HS-5 (cell line): ENCODE measurements at places on chromosomes 1 and 21.

DNA sequence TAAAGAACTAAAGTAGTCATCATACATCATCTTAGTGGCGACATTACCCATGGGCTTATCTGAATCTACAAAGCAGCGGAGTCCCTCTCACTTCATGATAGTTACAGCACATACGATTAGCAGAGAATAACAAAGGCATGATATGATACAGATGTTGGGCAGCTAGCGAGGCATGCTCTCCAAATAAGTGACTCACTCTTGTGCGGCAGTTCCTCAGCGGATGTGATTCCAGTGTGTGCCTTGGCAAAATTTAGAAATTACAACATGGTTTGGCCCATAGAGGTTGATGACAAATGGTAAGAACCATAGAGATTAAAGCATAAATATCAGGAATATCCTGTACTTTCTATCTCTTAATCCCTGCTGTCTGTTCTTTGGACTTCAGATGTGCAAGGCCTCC lies 48.1 kb upstream of the PAXBP1 start:
- DNase-seq: peak; percentile 84

GRCh38 chr21:42534421-42535378 lies 21.0 kb downstream of the SLC37A1 start:
- no peak for DNase-seq

- no peak for DNase-seq
Measured at GRCh38 chr1:202663131-202663530, 47.1 kb downstream of the SYT2 start.

DNA sequence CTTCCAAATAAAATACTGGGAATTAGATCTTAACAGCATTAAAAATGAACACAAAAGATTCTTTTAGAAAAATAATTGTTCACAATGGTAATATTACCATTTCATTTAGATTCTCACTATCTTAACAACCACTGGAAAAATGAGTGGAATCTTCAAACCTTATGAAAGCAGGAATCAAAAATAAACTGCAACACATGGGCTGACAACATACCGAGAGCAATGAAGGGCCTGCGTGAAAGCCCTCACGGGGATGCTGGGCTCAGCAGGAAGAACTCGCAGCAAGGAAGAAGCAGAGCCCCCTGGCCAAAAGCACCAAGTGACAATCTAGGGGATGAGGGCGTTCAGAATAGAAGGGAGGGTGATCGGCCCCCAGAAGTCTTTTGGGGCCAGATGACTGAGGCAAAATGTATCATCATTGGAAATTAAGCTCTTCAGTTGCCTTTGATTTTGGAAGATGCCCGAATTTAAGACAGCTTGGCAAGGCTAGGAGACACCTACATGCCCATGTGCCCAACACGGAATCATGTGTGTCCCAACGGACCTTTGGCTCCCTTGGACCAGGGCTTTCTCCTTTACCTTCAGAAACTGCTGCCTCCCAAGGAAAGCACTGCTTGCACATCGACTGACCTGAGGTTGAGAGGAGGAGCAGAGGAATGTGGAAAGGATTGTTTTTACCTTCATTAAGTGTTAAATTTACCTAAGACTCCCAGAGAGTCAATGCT lies 103.9 kb downstream of the TGFBR3 start:
- DNase-seq: no peak

DNA sequence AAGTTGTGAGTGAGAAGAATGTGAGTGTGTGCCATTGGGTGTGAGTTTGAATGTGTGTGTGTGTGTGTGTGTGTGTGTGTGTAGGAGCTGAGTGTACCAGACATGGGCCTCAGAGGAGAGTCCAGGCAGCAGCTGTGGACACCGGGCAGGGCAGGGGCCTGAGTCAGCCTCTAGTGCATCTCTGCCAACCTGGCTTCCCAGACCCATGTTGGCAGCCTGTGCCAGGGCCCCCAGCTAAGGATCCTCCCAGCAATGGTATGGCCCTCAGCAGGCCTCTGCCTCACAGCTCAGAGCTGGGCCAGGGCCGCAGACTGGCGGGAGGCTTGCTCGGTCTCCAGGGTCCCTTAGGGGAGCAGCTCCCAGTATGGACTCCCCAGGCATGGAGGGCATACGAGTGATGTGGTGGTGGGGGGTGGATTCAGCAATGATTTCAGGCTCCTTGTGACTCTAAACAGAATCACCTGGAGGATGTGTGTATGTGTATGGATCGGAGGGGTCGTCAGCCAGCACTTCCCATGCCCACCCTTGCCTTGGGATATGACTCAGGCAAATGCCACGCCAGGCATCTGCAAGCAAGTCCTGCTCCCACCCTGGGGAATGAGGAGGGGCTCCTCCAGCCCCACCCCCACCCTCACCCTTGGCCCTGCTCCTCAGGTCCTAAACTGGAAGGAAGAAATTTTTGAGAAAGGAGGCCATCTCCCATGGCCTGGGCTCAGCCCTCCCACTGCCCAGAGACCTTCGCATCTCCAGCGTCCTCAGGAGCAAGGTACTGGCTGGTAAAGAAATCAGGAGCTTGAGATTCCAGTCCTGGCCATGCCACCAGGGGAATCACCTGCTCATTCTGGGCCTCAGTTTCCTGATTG lies 1.8 kb upstream of the FOXO6 start:
- no peak for DNase-seq

DNA sequence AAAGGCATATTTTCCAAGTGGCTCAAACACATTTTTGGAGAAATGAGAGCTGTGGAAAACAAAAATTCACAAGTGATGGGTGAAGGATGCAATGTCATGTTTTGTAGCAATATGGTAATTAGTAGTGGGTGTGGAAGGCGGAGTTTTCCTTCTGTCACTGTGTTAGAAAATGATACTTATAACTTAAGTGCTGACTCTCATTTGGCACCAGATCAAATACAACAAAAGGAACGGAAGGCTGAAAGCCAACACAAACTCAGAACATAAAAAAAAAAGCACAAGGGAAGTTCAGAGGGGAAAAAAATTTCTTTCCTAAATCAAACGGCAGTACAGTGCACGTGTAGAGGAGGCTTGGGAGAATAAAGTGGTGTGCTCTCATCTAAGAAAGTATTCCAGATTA lies at the start of gene TNFSF18:
TSS of gene TNFSF18 (minus strand) at position 77 of the 400 bp plus-strand sequence. CDS start at position 32, 45 bp downstream.
- no peak for DNase-seq

DNA sequence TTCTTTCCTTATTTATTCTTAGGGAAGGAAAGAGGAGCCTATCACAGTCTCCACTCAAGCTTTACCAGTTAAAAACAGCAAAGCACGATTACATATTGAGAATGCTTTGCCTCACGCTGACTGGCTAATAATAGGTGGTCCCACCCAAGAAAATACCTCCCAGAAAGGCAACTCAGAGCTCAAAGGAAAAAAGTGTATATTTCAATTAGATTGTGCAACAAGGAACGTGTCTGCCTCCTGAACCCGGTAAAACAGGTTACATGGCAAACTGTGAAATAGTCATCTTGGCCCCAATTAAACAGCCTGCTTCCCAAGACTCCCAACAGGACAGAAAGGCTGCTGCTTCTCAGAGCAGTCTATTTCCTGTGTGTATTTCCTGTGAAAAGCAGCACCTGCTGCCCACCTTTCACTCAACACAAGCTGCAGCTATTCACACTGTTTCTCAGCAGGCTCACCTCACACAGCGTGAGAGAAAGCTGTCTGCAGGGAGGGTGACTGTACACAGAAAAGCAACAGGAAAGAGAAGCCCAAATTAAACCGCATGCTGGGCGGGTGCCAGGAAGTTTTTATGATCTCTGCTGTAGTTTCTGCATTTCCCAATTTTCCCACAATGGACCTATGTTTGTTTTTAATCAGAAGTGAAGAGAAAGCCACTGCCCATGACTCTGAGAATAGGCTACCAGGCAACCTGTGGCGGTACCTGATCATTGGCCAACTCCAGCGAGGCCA lies 44.0 kb downstream of the URB1 start:
- DNase-seq: no peak

- no peak for DNase-seq
Measured at GRCh38 chr1:96372881-96373280, 348.7 kb upstream of the PTBP2 start.
